ENCODE measurements at places on chromosomes 5 and 9.

- no peak for DNase-seq
These were observed 17.9 kb downstream of the COL27A1 start for GRCh38 chr9:114172981-114173833.

GRCh38 chr5:98840946-98841345 lies 67.5 kb downstream of the RGMB start:
- DNase-seq = no peak

GRCh38 chr5:35516271-35516670 lies 101.4 kb upstream of the SPEF2 start:
- no peak for DNase-seq

- no peak for DNase-seq
These were observed 460.8 kb downstream of the CDH10 start for GRCh38 chr5:24183981-24184380.

- no peak for DNase-seq
These were observed 77.2 kb downstream of the PAX5 start for GRCh38 chr9:36956908-36957307.

- DNase-seq = no peak
These were observed 29.0 kb downstream of the PRLR start for GRCh38 chr5:35201291-35201690.

DNA sequence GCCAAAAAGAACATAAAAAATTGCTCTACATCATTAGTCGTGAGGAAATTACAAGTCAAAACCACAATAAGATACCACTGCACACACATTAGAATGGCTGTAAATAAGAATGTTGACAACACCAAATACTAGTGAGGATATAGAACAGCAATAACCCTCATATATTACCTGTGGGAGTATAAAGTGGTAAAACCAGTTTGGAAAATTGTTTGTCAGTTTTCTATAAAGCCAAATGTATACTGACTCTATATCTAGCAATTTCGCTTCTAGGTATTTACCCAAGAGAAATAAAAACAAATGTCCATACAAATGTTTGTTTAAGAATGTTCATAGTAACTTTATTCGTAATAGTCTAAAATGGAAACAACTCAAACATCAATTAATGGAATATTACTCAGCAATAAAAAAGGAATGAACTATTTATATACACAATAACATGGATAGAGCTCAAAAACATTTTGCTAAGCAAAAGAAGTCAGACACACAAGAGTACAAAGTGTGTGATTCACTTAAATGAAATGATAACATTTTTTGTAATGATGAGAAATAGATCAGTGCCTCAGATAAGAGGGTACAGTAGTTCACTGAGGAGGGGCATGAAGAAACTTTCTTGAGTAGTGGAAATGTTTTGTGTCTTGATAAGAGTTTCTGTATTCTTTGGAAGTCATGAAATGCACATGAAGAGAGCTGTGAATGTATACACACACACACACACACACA lies 219.6 kb upstream of the ZNF462 start:
- DNase-seq = no peak

- no peak for DNase-seq
These were observed 224.8 kb upstream of the DMRT1 start for GRCh38 chr9:616694-617093.

- no peak for DNase-seq
These were observed 159.4 kb upstream of the PITX1 start for GRCh38 chr5:135193213-135194125.

- DNase-seq = no peak
These were observed 96.4 kb downstream of the RFK start for GRCh38 chr9:76297721-76298239.

GRCh38 chr9:133044125-133044524 lies 13.3 kb downstream of the GTF3C5 start:
- DNase-seq = no peak

- no peak for DNase-seq
These were observed 17.9 kb upstream of the RAB14 start for GRCh38 chr9:121219530-121219929.

GRCh38 chr5:126009566-126009965 lies 413.6 kb upstream of the GRAMD2B start:
- no peak for DNase-seq

DNA sequence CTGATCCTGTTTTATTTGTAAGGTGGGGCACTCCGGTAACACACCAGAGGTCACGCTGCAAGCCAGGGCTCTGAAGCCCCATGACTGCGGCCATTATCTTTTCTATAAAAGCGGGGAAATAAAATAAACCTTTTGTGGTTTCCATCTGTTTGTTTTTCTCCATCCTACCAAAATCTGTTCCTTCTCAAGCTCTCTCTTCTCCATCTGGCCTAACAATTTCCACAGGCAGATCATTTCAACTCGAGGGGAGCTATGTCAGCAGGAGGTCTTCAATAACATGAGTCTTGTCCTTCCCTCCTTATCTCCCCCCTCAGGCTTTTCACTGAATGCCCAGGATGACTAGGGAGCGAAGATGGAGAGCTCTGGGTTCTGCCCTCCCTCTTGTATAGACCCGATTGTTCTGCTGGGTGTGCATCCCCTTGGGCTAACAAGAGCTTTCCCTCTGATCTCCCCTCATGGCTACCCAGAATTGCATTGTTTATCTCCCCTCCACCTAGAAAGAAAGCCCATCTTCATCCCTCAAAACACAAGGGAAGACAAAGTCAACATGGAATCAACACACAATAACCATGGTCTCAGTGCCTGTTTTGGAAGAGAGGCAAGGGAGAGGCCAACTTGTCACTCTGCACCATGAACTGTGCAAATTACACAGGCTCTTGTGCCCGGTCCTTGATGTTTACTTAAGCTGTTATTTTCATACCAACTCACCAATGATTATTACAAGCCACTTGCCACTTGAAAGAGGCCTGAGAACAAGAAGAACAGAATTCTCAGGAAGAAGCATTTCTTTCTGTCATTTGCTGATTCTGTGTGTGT lies 187.8 kb downstream of the FANCC start:
- DNase-seq = no peak

Data from bone marrow (tissue), 2 donors.